Activated CD4-positive, alpha-beta memory T cell treated with anti-CD3 and anti-CD28 coated beads for 36 hours (primary cell): ENCODE measurements at places on chromosomes 16 and 17.
A peak's percentile ranks its signal among the peaks of the same experiment; 100 is the strongest.

DNA sequence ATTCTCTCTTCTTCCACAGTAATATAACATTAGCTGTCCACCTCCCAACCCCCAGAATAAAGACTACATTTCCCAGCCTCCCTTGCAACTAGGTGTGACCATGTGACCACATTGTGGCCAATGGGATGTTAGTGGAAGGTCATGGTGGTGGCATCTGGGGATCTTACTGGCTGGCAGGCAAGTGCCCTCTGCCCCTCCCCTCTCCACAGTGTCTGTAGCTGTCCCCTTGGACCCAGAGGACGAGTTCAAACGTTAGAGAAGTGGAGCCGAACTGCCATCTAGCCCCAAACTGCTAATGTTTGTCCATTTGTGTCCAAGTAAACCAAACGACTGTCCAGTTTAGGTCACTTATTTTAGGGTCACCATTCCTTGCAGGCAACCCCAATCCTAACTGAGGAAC is 26.6 kb upstream of the KCNG4 start:
- peak; percentile 53 for DNase-seq

- peak; percentile 27 for DNase-seq
Observed at GRCh38 chr17:43755389-43755875, 3.2 kb downstream of the SOST start.

DNA sequence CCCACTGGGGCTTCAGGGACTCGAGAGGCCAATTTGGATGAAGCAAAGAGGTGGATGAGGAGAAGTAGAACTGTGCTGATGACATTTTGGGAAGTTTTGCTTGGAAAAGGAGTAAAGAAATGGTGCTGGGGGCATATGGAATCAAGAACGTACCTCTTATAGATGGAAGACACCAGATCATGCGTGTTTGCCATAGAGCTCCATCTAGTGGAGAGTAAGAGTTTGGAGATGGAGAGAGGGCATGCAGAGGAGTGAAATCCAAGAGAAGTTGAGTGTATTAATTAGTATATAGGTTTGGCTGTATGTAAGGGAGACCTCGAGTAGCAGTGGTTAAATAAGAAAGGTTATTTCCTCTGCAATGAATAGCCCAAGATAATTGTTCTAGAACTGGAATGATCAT is 56.0 kb downstream of the SHISA6 start:
- no peak for DNase-seq

- no peak for DNase-seq
Observed at GRCh38 chr16:67837811-67838210, 4.3 kb upstream of the THAP11 start.

DNA sequence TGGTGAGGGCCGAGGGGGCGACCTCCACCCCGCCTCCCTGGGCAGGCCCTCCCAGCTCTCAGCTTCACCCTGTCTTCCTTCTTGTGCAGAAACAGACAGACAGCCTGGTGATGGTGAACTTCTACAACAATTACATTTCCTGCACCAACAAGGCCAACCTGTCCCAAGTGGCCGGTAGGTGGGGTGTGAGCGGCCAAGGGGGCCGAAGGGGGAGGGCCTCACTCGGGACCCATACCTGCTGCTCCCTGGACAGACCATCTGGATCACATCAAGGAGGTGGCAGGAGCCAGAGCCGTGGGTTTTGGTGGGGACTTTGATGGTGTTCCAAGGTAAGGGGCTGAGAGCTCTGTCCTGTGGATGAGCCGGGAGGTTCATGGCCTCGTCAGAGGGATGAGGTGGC is 20.1 kb downstream of the CHMP1A start:
- DNase-seq, result no peak

GRCh38 chr17:78510141-78511075 is 66.8 kb downstream of the DNAH17 start:
- DNase-seq, result no peak

DNA sequence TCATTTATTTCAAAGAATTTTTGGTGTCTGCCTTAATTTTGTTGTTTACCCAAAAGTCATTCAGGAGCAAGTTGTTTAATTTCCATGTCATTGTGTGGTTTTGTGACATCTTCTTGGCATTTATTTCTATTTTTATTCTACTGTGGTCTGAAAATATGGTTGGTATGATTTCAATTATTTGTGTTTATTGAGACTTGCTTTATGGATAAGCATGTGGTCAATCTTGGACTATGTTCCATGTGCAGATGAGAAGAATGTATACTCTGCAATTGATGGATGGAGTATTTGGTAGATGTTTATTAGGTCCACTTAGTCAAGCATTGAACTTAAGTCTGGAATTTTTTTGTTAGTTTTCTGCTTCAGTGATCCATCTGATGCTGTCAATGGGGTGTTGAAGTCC is 383.0 kb downstream of the PMP22 start:
- no peak for DNase-seq

GRCh38 chr16:58217311-58217925 is 19.5 kb upstream of the CSNK2A2 start:
- no peak for DNase-seq

DNA sequence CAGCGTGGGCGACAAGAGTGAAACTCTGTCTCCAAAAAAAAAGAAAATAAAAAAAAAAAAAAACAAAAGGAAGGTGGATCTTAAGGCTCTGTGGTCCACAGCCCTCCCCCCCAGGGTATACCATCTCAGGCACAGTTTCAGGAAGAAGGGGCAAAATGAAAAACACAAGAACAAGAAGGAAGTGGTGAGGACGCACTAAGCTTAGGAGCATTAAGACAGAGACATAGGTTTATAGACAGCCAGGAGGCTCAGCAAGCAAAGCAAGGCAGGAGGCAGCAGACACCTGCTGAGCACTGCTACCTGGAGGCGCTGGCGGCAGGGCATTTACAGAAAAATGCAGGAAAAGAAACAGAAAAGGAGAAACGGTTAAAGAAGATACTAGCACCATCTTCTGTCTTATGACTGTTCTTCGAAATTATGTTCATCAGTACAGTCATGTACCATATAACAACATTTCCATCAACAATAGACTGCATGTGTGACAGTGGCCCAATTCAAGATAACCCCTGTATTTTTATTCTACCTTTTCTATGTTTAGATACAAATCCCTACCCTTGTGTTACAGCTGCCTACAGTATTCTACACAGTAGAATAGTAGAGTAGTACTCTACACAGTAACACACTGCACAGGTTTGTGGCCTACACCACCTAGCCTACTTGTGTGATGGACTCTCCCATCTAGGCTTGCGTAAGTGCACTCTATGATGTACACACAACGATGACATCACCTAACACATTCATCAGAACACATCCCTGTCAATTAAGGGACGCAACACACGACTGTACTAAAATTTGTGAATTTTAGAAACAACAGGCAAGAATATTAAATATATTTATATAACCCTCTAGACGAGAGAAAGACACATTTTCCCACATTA is 62.5 kb downstream of the XPO6 start:
- DNase-seq, result no peak

GRCh38 chr17:4327606-4328005 is 38.9 kb downstream of the UBE2G1 start:
- no peak for DNase-seq

DNA sequence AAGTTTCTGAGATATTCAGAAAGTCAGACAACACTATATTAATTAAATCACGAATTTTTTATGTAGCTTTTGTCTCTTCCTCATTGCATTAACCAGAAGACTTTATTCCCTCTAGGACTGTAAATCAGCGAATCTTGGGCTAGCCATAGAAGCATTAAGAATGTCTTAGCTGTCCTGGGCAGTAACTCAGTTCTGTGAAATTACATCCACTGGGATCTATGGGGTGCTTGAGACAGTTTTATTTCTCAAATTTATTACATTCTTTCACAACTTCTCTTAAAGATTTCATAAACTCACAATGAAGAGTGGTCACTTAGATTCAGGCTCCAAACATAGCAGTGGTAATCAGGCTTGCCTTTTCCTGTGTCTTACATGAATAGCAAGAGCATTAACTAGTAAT is 1153.4 kb downstream of the CDH8 start:
- DNase-seq, result no peak

GRCh38 chr17:76894842-76895241 is 26.6 kb downstream of the MGAT5B start:
- no peak for DNase-seq

DNA sequence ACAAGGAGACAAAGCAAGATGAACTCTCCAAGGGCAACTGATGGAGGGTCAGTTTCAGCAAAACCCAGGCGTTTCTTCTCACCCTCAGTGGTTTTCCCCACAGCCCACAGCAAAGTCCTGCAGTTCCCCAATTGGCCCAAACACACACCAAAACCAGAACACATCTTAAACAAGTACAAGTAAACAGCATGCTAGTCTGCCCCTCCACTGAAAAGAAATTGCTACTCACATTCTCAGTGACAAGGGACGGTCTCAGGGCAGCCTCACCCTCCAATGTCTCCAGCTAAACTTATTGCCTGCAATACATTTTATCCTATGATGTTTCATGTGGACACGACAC is 300.6 kb upstream of the IRX3 start:
- DNase-seq, result no peak

DNA sequence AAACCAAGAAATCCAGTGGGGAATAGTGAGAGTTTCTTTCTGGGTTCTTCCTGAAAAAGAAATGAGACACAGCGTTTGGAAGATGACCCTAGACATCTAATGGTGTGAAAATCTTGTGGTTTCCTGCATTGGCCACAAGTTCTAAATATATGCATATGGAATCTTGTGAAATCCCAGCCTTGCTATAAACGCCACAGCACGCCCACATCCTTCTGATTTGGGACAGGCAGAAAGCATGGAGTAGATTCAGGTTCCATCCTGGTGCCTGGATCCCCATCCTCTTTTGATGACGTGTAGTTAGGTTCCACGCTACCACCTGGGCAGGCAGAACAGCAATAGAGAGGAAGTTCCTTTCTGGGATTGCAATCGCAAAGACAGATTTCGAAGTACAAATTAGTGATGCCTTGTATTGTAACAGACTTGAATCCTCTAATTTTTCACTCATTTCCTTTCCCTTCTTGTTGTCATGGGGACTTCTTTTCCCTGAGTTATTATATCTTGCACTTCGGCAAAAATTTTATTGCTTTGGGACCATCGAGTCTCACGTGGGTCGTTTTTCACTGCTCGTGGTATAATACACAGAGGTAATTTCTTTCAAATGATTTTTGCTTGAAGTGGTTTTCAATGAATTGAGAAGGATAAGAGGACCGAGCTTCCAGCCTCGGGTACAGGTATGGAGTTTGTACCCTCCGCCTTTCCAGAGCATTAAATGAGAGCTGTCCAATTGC is 37.6 kb downstream of the HS3ST4 start:
- DNase-seq, result no peak

DNA sequence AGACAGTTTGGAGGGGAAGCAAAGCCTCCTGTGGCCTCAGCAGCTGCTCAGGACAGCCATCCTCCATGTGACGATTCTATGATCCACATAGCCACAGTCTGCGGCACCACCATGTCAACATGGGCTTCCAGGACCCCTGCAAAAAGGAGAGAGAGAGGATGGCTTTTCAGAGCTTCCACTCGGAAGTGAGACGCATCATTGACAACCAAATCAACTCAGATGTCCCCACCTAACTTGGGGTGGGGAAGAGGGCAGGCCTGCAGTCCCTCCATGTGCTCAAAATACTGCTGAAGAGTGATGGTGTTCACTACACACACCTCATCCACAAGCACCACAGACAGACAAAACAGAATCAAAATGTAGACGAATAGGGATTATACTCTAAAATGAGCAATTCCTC is 5.9 kb upstream of the METTL16 start:
- no peak for DNase-seq
